Vein endothelial cell (primary cell): ENCODE measurements at places on chromosomes 2 and 18. TPM values are rescaled to one million over a fixed set of nuclear protein-coding genes. Genes with fewer than 3 reads are reported as not detected.

GAREM1 gene
- 0.65 and 0.86 TPM in 2 replicates for total RNA-seq

POTEJ gene
- 0.19 and 0.65 TPM in 2 replicates for total RNA-seq

SERPINB12 gene
- total RNA-seq, result not detected in 2 replicates

CD226 gene
- under 0.01 and 0.10 TPM in 2 replicates for total RNA-seq
